ENCODE measurements at places on chromosomes 3 and 15. TPM values are rescaled to one million over a fixed set of nuclear protein-coding genes. Genes with fewer than 3 reads are reported as not detected.

MAN2A2 gene
- 70.6 TPM for total RNA-seq

TNIK gene
- 14.1 TPM for total RNA-seq

SLC15A2 gene
- 0.56 TPM for total RNA-seq

GAP43 gene
- total RNA-seq = not detected

IQCF5 gene
- not detected for total RNA-seq

MOBP gene
- total RNA-seq = not detected

POTEB gene
- total RNA-seq = not detected

FRMD5 gene
- 0.04 TPM for total RNA-seq

DNA sequence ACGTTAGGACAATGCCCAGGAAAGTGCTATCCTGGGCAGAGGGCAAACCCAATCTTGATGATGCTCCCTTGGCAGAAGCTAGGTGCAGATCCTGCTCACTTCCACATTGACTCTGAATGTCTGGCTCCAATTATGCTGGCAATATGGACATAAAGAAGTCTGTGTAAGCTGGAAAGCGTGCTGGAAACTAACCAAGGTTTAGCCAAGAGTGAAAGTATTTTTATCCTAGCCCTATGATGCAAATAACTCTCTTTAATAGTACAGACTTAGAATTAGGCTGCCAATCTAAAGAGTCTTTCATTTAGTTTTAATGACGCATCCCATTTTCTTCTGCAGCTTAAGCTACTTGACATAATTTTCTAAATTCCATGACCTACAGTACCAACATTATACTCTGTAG, 571.8 kb downstream of the TUSC7 start:
- H3K4me3 ChIP-seq = no peak overlapping the region
- DNase-seq = no peak
- H3K27me3 ChIP-seq = no peaks in the 10 kb centered on the region
- H3K4me1 ChIP-seq = no peaks in the 10 kb centered on the region
- no peak overlapping the region for H3K27ac ChIP-seq

GRCh38 chr15:75037685-75038084, 14.3 kb downstream of the PPCDC start:
- H3K4me1 ChIP-seq = peaks cover 15% of the 10 kb centered on the region
- no peaks in the 10 kb centered on the region for H3K27me3 ChIP-seq
- H3K27ac ChIP-seq = no peak overlapping the region

DNA sequence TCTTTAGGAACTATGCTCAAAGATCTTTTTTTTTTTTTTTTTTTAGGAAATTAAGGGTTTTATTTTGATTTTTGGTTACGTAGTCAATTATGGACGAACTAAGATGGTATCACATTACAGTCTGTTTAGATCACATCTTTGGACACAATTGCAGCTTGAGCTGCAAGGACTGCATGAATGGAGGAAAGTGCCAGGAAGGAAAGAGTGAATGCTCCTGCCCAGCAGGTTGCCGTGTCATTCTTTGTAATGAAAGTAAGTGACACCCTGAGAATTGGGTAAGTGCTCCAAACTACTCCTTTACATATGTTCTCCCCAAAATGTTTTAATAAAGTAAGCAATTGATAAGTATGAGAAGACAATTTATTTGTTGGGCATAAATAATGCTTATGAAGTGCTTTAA, 716.5 kb upstream of the GOLIM4 start:
- no peaks in the 10 kb centered on the region for H3K36me3 ChIP-seq
- no peak overlapping the region for H3K27ac ChIP-seq
- no peak overlapping the region for H3K4me3 ChIP-seq
- no peaks in the 10 kb centered on the region for H3K4me1 ChIP-seq
- DNase-seq = no peak

DNA sequence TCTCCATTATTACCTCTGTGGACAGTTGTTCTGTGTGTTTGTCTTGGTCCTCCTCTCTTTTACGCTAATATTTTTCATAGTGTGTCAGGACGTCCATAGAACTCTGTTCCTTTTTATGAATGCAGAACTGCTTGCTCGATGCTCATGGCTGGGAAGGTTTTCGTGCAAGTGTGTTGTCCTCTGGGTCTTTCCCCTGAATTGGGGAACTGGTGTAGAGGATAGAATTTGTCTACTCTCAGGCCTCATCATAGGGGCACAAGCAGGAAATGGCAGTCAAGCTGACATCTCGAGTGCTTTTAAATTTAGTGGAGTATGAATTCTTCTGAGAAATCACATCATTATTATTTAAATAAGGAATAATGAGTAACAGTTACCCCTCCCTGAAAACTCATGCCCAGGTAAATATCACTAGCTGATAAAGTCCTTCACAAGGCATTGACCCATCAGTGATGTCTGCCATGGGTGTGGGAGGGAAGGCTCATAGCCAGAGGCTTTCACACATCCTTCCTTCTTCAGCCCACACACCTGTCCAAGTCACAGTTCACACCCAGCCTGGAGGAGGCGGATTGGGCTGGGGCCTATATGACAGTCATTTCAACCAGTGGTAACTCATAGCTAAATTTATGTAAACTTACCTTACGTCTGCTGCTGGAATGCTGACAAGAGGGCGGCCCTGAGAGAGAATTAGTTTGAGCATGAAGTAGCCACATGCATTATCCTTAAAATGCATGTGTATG, 226.1 kb downstream of the PLCL2 start:
- DNase-seq = no peak
- H3K4me1 ChIP-seq = no peaks in the 10 kb centered on the region
- H3K36me3 ChIP-seq = no peaks in the 10 kb centered on the region
- no peaks in the 10 kb centered on the region for H3K27me3 ChIP-seq
- no peak overlapping the region for H3K27ac ChIP-seq
- H3K4me3 ChIP-seq = no peak overlapping the region

DNA sequence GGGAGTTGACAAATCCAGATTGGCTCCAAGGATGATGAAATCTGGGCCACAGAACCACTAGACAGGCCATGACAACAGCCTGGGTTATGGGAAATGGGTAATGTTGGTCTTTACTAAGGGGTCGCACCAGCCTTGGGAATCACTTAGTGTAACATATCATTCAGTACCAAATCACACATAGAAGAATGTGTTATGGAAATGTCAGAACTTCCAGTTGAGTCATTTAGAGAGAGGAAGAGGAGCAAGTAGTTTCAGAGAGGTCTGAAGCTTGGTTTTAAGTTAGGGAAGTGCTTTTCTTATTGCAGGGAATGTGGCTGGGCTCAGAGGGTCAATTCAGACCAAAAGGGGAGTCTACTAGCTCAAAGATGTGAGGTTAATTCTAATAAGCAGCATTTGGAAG, 241.6 kb upstream of the ZPLD1 start:
- H3K27me3 ChIP-seq = no peaks in the 10 kb centered on the region
- no peak overlapping the region for H3K27ac ChIP-seq
- H3K4me1 ChIP-seq = peaks cover 4% of the 10 kb centered on the region
- H3K4me3 ChIP-seq = no peak overlapping the region
- no peaks in the 10 kb centered on the region for H3K36me3 ChIP-seq

DNA sequence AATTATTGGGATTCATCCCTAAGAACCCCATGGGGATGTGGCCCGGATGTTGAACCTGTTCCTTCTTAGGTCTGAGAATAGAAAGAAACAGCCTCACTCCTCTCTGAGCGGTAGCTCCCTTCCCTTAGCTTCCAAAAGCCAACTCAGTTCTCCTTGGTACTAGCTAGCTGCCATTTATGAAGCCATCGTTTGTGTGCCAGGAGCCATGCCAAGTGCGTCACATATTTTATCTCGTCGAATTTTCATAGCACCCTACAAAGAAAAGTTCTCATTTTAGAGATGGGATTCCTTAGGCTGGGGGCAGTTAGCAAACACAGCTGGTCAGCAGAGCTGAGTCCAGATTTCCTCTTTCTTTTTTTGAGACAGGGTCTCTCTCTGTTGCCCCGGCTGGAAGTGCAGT, 45.4 kb upstream of the GLCE start:
- H3K27me3 ChIP-seq = peaks cover 12% of the 10 kb centered on the region
- H3K4me1 ChIP-seq = no peaks in the 10 kb centered on the region
- H3K36me3 ChIP-seq = no peaks in the 10 kb centered on the region
- DNase-seq = no peak

DNA sequence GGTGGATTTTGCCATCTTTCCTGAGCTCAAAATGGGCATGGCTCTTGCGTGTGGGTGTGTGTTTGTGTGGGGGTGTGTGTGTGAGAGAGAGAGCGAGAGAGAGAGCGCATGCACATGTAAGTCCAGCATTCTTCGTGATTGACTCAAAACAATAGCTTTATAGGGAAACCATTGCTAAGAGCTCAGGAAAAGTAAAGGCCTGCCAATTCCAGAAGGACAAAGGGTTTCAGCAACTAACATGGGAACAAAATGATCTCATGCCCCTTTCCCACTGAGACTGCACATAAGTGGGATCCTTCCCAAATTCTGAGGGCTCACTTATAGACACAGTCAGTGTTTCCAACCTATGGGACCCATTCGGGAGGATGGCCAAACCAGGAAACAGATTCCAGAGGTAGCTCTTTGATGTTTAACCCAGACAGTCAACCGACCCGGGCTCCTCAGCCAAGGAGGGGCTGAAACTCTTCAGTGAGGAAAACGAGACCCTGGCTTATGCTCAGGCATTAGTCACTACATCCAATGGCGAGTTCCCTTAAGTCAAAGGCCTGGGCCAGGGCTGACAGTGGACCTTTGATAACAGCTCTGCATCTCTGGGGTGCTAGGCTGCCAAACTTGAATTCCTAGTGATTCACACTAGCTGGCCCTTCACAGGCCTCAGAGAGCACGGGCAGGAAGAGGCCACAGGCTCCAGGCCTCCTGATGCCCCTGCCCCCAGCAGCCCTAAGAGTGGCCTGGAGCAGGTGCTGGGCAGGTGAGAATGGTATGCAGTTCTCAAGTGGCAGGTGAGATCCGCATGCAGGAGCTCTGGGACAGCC, 305.0 kb upstream of the C2CD4B start:
- H3K4me1 ChIP-seq = peaks cover 71% of the 10 kb centered on the region
- H3K27ac ChIP-seq = peak overlapping the region; percentile 71
- DNase-seq = no peak
- H3K27me3 ChIP-seq = no peaks in the 10 kb centered on the region
- H3K4me3 ChIP-seq = no peak overlapping the region
- H3K36me3 ChIP-seq = no peaks in the 10 kb centered on the region

DNA sequence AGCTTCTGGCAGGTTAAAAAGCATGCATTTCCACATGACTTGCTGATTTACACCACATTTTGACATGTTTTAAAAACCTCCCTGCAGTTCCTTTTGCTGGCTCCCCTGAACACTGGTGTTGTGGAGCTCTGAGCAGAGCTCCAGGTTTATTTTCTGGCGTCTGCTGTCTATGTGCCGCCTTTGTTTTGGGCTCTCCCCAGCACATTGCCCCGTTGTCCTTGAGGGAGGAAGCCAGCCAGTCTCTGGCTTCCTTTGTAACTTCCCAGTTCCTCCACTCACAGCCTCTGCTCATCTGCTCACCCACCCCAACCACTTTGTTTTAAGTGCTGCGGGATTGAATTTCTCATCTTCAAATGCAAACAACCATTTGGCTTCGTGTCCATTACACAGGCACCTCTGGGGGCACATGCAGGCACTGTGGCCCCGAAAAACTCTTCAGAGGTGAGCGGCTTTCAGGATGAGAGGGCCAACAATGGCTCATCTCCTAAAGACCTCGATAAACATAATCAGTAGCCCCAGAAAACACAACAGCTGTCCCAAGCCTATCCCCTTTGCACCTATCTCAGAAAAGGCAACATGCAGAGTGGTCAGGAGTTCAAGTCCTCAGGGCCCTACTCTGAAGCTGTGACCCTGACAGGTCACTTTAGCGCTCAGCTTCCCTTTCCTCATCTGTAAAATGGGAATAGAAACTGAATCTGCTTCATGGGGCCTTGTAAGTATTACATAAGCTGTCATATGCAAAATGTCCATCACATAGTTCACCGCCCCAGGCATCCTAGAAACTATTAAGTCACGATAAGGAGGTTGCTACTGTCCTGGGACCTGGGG, 1.3 kb upstream of the MEF2A start:
- H3K36me3 ChIP-seq = no peaks in the 10 kb centered on the region
- DNase-seq = peak; percentile 58
- H3K4me1 ChIP-seq = peaks cover 27% of the 10 kb centered on the region

DNA sequence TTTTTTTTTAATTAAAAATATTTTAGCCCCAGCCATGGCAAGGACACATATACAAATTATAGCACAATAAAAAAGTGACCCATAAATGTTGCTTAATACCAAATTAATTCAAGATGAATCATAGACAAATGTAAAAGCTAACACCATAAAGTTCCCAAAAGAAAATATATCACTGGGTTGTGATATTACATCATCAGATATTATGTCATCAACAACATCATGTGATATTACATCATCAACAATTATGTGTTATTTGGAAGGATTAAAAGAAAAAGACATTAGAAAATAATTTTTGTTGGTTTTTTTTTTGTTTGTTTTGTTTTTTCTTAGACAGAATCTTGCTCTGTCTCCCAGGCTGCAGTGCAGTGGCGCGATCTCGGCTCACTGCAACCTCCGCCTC, 34.5 kb upstream of the ABHD10 start:
- no peaks in the 10 kb centered on the region for H3K36me3 ChIP-seq
- DNase-seq = no peak
- no peak overlapping the region for H3K4me3 ChIP-seq

- no peak for DNase-seq
- peaks cover 9% of the 10 kb centered on the region for H3K27me3 ChIP-seq
- H3K4me3 ChIP-seq = peak overlapping the region; percentile 59
- no peaks in the 10 kb centered on the region for H3K36me3 ChIP-seq
- no peaks in the 10 kb centered on the region for H3K4me1 ChIP-seq
Observed at GRCh38 chr3:192409838-192410683, 317.3 kb downstream of the FGF12 start.

DNA sequence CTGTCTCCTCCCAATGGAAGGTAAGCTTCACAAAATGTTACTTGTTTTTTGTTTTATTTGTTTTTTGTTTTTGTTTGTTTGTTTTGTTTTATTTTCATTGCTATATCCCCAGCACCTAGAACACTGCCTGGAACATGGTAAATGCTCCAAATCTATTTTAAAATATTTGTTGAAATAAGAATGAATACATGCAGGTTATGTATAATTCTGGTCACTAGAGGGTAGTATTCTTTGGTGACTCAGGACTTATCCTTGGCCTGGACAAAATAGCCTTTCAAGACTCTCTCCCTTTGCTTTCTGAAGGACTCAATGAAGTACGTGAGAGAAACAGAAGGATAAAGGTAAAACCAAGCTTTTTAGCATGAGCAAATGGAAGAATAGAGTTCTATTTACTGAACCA, 46.9 kb upstream of the PPP2R3A start:
- no peaks in the 10 kb centered on the region for H3K36me3 ChIP-seq
- no peak overlapping the region for H3K27ac ChIP-seq
- peaks cover 15% of the 10 kb centered on the region for H3K4me1 ChIP-seq
- no peaks in the 10 kb centered on the region for H3K27me3 ChIP-seq

Data from gastrocnemius medialis (tissue), 4 donors.